Hypothalamus (tissue), 51 donors: ENCODE measurements at places on chromosomes 4 and X.

- no peak for DNase-seq
Observed at GRCh38 chrX:107025545-107025944, 25.5 kb upstream of the MORC4 start.

- DNase-seq, result no peak
Observed at GRCh38 chr4:128865132-128865531, 55.6 kb downstream of the JADE1 start.

DNA sequence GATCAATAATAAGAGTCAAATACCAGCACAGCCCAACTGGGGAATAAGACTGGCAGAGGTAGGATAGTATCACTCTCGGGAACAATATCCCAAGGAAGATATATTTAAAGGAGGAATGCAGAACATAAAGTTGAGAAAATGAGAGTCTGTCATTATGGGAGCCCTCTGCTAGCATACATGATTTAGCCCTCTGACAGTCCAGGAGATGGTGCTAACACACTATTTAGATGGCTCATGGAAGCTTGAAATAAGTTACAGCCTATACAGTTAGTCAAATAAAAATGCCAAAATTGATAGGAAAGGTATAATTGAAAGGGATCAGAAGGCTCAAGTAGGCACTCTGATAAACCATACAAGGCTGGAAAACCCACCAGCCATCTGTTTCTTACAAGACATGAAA, 201.0 kb upstream of the NEIL3 start:
- no peak for DNase-seq

GRCh38 chr4:16133406-16133805, 49.6 kb upstream of the PROM1 start:
- DNase-seq, result no peak

DNA sequence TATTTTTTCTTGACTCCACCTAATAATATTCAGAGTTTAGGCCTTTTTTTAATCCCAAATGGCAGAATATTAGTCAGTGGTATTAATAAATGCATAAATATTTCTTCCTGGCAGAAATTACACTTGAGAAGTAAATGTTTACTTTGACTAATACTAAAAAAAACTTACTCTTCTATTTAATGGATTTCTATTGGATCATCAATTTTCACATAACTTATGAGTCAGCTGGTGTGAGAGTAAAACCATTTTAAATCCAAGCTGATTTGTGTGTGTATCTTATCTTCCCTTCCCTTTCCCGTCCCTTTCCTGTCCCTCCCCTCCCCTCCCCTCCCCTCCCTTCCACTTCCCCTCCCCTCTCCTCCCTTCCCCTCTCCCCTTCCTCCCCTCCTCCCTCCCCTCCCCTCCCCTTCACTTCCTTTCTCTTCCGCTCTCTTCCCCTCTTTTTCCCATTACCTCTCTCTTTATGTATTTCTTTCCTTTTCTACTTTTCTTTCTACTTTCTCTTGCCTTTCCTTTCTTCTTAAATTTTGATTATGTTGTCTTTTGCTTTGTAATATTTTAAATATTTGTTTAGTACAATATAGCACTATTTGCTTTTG, 630.1 kb upstream of the EPHA5 start:
- DNase-seq, result no peak

DNA sequence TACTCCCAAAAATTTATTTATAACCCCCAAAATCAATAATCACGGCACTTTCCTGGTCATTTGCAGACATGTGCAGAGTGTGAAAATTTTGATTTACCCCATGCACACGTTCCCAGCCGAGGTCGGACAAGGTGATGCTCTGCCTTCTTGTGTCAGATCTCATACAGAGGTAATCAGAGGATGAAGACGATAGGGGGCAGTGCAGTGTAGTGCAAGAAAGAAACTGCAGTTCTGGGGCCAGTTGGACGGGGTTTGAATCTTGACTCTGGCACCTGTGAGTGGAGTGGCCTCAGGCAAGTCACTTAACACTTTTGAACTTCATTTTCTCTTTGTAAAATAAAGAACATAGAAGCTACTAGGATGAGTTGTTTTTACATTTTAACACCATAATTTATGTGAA, 88.4 kb downstream of the FRMPD3 start:
- DNase-seq, result no peak

DNA sequence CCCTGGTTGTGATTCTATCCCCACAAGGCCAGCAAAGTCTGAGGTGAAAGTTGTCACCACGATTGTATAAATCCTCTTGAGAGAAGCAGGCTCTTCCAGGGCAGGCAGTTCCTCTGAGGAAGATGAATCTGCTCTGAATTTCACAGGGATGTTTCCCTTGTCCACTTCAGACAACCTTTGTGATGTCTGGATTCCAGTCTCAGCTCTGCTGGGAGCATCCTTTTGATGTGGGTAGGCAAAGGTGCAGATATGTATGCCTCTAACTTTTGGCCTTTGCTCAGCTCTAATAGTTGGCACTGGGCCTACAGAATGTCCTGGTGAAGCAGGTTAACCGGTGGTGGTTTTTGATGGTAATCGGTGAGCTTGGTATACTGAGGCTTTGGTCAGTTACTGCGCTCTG, 50.6 kb upstream of the WDR1 start:
- no peak for DNase-seq

- DNase-seq, result no peak
Observed at GRCh38 chr4:185017964-185018772, at the start of gene HELT. HELT (plus strand) TSS chr4:185018490; CDS start chr4:185018929, 439 bp downstream.

DNA sequence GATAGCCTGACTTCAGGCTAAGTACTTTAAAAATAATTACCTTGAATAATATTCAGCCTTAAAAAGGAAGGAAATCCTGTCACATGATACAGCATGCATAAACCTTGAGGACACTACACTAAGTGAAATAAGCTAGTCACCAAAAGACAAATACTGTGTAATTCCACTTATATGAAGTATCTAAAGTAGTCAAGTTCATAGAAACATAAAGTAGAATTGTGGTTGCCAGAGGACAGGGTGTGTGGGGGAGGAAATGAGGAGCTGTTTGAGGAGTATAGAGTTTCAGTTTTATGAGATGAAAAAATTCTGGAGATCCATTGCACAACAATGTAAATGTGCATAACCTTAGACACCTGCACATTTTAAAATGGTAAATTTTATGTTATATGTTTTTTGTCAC, 5.6 kb upstream of the STPG2 start:
- DNase-seq, result no peak

DNA sequence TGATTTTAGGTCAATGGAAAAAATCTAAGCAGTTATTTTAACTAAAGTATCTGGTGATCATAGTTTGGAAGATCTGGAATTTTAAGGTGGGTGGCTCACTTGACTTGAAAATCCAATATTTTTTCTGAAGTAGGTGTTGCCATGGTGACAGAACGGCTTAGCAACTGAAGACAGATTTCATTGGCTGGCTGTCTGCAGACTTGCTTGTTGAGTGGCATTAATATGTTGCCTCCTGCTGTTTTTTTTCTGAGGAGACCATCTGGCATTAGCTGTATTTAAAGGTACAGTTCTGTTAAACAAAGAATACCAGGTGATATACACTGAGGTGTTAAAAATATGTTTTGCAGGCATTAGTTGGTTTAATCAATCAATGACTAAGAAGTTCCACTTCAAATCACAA, 19.8 kb downstream of the CPE start:
- no peak for DNase-seq

- DNase-seq, result no peak
Observed at GRCh38 chrX:152989292-152989658, 4.6 kb downstream of the PNMA5 start.

DNA sequence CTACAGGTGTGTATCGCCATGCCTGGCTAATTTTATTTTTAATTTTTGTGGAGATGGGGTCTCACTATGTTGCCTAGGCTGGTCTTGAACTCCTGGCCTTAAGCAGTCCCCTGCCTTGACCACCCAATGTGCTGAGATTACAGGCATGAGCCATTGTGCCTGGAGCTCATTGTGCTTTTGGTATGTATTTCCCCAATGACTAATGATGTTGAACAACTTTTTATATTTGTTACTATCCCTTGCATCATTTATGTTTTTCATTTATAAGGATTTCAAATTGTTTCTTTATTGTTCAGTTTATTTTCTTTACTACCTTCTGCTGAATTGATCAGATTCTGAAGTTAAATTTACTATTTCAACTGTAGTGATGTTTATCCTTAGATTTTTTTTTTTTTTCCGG, 199.7 kb downstream of the CEP135 start:
- DNase-seq, result no peak

DNA sequence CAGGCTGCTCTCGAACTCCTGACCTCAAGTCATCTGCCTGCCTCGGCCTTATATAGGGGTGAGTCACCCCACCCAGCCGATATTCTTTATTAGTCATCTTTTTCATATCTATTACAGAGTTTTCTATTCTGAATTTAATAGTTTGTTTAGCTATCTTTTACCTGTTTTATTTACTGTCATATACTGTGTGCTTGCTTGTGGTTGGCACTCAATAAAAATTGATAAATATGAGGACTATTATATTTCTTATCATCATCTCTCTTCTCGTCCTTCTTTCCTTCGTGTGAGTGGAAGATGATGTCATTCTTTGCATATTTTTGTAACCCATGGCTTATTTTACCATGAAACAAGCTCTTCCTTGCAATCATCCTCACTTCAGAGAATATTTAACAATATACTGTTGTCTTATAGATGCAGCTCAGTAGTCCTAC, 265.5 kb downstream of the ARHGAP24 start:
- no peak for DNase-seq

- DNase-seq, result no peak
Observed at GRCh38 chrX:148381603-148382002, 118.8 kb upstream of the AFF2 start.

GRCh38 chr4:71550220-71551165, 211.7 kb downstream of the SLC4A4 start:
- DNase-seq, result no peak

GRCh38 chr4:156515295-156515694, 456.3 kb downstream of the PDGFC start:
- no peak for DNase-seq

GRCh38 chr4:11505221-11505971, 76.7 kb upstream of the HS3ST1 start:
- no peak for DNase-seq

GRCh38 chr4:170027181-170027829, 1.1 kb upstream of the MFAP3L start:
- DNase-seq, result peak; percentile 87

DNA sequence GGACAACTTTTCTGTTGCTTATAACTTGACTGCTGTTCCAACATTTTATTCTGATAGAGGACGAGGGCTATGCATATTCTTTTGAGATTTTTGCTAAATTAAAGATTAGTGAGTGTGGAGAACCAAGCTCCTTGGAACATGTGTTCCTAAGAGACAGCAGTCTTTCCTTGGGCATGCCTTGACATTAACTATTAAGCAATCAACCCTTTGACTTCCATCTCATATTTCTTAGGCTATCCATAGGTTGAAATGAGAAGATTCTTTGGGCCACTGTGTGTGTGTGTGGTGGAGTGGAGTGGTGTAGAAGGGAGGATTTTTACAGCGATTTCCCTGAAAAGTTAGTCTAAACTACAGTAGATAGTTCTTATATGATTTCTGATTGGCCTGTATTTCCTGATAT, 127.4 kb upstream of the POF1B start:
- no peak for DNase-seq

DNA sequence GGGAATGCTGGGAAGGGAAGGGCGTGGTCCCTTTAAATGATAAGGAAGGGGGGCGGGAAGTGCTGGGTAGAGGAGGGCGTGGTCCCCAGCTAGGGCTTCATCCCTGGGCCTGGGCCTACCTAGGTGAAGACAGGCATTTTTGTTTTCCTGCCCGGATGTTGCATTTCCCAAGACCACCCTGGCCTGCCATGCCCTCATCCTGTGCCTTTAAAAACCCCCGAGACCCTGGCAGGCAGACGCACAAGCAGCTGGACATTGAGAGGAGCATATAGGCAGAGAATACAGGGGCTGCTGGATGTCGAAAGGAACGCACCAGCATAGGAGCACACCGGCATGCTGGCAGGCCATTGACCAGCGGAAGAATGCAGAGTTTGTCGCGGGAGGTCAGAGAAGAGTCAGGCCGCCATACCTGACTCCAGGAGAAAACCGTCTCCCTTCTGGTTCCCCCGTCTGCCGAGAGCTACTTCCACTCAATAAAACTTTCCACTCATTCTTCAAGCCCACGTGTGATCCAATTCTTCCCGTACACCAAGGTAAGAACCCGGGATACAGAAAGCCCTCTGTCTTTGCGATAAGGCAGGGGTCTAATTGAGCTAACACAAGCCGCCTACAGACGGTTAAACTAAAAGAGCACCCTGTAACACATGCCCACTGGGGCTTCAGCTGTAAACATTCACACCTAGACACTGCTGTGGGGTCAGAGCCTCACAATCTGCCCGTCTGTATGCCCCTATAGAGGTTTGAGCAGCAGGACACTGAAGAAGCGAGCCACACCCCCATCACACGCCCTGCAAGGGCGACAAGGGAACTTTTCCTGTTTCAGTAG, 2.9 kb upstream of the AGA start:
- DNase-seq, result no peak

GRCh38 chr4:135411251-135411650, 1209.7 kb upstream of the PABPC4L start:
- no peak for DNase-seq

DNA sequence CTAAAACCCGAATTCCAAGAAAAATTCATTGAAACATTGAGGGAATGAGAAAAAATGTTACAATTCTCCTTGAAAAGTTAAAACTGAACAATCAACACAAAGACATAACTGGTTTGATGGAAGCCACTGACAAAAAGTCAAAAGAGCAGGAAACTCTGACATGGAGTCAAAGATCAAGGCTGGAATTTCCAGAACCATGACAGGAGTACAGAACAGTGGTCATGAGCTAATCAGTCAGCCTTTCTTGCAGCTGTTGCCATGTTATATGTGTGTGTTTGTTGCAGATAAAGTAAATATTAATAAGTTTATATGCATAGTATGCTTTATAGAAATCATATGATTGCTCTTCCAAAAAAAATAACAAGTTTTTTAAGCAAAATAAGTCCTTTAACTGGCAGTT, 184.7 kb upstream of the HCCS start:
- DNase-seq, result no peak

DNA sequence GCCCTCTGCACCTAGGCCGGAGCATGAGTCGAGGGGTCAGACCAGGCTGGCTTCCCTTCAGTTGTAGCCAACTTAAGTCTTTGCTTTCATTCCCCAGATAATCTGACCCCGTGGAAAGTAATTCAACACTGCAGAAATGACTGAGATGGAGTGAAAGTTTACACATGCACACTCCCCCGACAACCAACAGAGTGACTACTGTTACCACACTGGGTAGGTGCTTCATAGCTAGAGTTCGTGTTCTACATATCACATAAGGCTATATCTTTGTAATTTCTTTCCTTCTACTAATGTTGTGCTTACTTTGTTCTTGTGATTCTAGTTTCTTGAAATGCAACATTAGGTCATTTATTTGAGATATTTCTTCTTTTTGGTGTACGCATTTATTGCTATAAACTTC, 7.2 kb upstream of the CTAG2 start:
- DNase-seq, result no peak

DNA sequence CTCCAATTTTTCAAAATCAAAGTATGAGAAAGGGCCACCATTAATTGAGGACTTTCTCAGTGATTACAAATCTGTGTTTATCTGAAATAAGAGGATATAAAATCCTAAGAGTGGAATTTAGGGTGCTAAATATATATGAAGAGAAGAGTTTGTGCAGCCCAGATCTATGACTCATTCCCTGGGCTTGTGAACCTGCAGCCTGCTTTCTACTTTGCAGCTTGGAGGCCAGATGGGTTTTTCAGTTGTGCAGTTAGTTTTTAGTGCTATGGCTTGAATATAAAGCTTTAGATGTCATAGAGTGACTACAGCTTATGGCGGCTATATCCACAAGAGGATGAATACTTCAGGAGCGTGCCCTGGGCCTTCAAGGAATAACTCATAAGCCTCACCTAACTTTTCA, 1391.1 kb downstream of the FSTL5 start:
- DNase-seq, result no peak
